ENCODE measurements at places on chromosomes 7 and 10.

GRCh38 chr7:27608776-27609495 is 53.7 kb downstream of the HIBADH start:
- no peak for DNase-seq

DNA sequence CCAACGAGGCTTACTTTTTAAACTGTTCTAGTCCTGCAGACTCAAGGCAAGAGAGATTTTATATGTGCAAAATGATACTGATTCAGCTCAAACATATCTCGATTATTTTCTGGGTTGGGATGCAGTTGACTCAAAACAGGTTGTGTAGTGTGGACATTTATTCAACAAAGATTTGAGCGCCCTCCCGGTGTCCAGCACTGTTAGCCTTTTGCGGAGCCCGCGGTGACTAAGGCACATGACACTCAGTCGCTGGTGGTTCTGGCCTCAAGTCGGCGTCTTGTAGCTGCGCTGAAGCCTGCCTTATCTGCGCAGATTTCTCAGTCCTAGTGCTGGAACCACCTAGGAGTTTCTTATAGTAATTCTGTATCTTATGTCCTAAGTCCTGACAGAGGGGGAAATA is 938 bp upstream of the CADPS2 start:
- DNase-seq, result peak; percentile 68

- no peak for DNase-seq
Measured at GRCh38 chr7:47271749-47272148, 310.2 kb downstream of the TNS3 start.

GRCh38 chr10:50417886-50418830 is 166.8 kb upstream of the ASAH2 start:
- peak; percentile 79 for DNase-seq
